ENCODE measurements at places on chromosomes 5 and 9.

GRCh38 chr9:21902136-21902535 is 92.1 kb downstream of the CDKN2A start:
- no peak for DNase-seq

DNA sequence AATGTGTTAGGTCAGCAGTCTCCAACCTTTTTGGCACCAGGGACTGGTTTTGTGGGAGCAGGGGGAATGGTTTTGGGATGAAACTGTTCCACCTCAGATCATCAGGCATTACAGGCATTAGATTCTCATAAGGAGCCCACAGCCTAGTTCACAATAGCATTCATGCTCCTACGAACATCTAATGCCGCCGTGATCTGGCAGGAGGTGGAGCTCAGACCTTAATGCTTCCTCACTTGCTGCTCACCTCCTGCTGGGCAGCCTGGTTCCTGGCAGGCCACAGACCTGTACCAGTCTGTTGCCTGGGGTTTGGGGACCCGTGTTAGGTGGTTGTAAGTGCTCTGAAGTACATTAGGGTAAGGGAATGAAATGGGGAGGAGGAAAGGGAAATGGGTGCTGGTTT is 9.7 kb upstream of the CTNNA1 start:
- DNase-seq, result no peak

DNA sequence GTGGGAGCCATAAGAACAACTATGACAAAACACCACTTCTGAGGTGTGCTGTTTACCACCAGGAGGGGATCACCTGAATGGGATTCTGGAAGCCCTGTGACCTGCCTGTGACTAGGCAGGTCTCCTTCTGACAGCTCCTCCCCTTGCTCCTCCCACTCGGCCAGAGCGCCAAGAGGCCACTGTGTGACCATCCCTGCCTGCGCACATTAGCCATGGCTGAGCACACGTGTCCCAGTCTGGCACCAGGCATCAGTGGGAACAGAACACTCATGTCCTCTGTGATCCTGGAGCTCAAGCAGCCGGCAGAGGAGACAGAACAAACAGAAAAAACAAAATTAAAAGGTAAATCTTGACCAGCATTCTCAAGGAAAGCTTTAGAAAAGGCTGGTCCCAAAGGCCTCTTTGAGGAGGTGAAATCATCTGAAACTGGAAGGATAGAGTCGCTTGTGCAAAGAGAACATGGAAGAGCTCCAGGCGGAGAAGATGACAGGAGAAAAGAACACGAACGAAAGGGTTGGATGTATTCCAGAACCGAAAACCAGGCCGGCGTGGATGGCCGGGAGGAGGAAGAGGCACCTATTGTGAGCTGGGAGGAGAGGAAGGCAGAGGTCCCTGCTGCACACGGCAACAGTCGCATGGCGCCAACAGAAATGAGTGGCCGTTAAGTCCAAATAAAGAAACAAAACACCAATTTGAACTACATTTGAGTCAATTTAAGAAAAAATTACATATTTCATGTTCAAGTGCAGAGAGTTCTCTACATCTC is 5.1 kb downstream of the MED10 start:
- DNase-seq, result no peak

DNA sequence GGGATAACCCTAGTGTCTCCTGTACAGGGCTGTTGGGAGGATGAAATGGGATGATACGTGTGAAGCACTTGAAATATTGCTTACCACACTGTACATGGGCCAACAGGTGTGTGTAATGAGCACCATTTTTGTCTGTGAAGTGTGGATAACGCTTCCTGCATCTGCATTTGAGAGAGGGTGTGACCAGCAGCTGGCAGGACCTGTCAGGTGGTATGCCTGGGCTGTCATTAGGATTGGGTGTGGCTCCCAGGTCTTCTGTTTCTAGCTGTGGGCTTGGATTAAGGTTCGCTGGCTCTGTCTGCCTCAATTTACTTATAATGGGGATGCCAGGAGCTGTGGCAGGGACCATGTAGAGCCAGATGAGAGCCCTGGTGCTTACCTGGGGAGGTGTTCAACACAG is 74.4 kb downstream of the PRRT1B start:
- no peak for DNase-seq

- no peak for DNase-seq
Observed at GRCh38 chr9:34983209-34983608, 6.3 kb upstream of the DNAJB5 start.

GRCh38 chr5:84885485-84886258 is 501.0 kb upstream of the EDIL3 start:
- DNase-seq, result no peak

DNA sequence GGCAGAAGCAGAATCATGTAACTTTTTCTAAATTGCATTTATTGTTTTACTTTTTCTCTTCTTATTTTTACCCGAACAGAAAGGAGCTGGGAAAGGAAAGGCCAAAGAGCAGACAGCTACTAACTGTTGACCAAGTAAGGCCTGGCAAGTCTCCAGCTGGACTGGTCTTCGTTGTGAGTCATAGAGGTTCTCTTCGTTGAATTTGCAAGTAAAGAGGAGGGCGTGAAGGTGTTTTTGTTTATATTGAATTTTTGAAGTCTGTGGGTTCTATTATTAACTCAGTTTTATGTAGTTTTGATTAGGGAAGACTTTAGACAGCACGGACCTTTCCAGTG is 416.5 kb upstream of the CCNH start:
- no peak for DNase-seq

GRCh38 chr5:131221888-131222287 is 42.0 kb upstream of the CDC42SE2 start:
- no peak for DNase-seq

DNA sequence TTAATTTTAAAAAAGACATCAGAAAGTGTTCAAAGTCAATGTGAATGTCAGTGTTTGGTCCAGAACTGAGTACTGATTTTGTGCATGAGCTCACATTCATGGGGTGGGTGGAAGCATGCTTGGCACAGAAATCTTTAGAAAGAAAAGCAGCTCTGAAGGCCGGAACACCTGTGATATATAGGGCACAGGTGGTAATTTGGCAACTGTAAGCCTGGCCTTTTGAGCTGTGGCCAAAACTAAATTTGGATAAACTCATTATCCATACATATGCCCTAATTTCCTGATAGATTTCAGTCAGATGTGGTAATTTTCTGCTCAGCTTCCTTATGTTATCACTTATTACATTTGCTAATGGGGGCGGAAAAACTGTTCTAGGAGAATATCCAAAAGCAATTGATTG is 211.4 kb downstream of the HCN1 start:
- no peak for DNase-seq

DNA sequence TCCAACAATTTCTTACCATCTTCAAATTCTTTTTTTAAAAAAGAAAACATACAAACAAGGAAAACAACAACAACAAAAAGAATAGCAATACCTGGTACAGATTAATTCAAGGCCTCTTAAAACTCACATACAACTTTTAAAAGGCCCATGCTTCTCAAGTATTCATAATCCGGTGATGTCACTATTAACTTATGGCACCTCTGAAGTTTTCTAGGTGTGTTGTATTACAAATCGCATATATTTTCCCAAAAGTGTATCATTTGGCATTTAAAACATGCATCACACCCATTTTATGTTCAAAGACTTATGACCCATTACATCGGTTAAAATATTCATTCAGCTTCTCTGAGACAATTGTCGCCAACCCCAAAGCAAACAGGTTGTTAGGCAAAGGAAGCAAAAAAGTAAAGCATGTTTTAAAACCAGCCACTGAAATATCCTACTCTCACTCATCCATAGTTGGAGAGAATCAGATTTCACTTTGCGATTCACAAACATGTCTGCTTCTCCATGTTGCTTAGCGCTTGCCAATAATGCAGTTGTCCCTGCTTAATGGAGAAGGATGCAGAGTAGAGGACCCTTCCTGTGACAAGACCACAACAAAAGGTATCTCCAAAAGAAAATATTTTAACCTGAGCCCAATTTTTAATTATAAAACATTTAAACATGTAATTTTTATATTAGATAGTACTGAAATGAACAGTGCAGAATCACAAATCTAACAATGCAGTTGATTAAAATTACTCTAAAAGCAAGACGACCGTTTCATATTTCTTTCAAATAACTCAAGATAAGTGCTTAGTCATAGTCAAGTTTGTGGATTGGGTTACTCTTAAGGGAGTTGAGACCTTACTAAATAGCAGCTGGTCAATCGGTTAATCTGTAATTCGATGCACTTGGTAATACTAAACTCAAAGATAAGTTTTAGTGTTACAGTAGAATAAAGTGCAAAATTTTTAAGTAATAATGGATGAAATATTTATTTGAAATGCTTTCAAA is 1.6 kb downstream of the SKP1 start:
- DNase-seq, result no peak

GRCh38 chr5:155053501-155053900 is 39.9 kb downstream of the KIF4B start:
- DNase-seq, result no peak

- DNase-seq, result no peak
Observed at GRCh38 chr9:79111653-79112052, 460.1 kb upstream of the TLE4 start.

Measured in stimulated activated CD8-positive, alpha-beta memory T cell treated with anti-CD3 and anti-CD28 coated beads, Interleukin-4, amount 100 ng/mL, for 4 hours (primary cell).